ENCODE measurements at places on chromosomes 11 and 22.

GRCh38 chr11:15757048-15757698 is 599.2 kb downstream of the SOX6 start:
- no peak for DNase-seq

- DNase-seq = no peak
These were observed 74.6 kb downstream of the AASDHPPT start for GRCh38 chr11:106152013-106152412.

DNA sequence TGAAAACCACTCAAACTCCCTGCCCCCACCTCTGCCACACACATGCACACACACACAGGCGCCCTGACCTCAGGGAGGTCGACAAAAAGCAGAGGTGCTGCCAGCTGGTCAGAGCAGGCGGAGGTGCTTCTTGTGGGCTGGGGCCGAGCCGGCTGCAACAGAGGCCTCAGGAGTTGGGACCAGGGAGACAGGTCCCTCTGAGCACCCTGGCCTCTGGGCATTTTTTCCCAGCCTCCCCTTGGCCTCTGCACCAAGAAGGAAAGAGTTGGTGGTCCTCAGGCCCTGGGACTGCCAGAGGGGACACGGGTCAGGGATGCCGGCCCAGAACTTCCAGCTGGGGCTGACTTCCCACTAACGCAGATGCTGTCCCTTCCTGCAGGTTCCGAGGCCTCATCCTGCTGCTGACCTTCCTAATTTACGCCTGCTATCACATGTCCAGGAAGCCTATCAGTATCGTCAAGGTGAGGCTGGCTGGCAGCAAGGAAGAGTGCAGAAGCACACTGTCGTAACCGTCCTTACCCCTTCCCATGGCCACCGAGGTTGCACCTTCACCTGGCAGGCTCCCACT is 13.4 kb downstream of the SLC37A2 start:
- DNase-seq = no peak

DNA sequence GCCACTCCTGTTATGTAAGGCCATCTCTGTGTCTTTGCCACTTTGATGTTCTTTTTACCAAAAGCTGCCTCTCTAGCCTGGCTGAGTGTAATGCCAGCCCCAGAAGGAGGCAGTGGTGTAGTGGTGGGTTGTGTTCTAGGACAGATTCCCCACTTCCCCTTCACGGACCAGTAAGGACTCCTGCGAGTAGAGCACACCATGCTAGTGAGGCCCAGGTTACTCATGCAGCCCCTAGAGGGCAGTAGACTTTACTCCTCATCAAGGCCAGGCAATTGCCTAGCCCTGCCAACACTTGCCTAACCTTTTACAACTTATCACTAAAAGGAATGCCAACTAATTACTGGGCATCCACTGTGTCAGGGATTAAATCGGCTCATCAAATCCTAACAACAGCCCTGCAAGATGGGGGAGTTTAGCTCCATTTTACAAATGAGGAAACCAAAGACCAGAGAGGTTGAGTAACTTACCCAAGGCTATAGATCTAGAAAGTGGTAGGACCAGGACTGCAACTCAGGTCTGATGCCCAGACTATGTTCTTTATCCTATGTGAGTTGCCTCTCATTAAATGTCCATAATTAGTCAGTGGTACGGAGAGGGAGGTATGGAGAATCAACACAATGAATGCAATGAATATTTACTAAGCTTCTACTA is 75.3 kb downstream of the APIP start:
- no peak for DNase-seq

- no peak for DNase-seq
These were observed 36.9 kb downstream of the OR6Q1 start for GRCh38 chr11:58067685-58068084.

DNA sequence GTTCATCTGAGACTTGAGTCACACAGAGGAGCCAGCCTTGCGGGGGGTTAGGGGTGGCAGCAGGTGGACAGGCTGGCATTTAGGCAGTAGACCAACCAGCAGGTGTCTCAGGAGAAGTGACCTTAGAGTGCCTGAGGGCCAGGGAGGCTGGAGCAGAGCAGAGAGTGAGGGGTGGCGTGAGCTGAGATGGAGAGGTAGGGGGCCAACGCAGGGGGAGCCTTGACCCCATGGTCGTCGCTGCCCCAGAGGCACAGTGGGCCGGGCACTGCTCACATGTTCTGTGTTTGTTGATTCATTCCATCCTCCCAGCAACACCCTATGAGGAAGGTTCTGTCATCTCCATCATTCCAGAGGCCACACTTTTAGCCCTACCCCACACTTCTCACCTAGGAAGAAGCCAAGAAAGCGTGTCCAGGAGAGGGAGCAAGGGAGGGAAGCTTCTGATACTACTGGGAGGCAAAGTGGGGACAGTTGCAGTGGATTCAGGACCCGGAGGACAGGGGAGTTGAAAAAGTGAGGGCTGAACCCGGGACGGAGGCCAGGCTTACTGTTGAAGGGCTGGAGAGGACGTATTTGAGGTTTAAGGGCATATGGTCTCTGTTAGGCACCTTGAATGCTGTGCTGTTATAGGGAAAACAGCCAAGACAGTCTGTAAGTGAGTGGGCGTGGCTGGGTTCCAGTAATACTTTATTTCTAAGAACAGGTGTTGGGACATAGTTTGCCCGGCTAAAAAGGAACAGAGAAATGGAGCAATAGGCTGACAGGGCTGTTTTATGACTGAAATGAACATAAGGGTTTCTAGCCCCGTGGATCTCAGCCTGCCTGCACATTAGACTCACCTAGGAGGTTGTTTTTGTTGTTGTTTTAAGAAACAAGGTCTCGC is 7.3 kb downstream of the SART1 start:
- no peak for DNase-seq

DNA sequence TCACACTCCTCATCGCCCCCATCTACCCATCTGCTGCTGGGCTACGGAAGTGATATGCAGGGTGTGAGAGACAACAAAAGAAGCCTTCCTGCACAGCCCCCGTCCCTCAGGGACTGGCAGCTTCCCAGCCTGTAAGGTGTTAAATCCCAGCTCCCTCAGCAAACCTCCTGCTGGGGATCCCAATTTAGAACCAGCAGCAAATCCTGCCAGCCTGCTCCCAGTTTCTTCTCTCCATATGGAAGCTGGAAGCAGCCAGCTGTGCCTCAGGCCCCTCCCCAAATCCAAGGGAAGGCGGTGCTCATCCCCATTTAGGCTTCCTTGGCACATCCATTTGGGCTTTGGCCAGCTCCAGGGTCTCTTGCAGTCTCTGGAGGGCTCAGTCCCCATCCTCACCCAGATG is 47.5 kb downstream of the PAMR1 start:
- no peak for DNase-seq

- DNase-seq = no peak
These were observed 12.3 kb downstream of the PAX6 start for GRCh38 chr11:31798554-31799434.

GRCh38 chr11:21810650-21811049 is 382.2 kb upstream of the ANO5 start:
- no peak for DNase-seq

GRCh38 chr11:84522331-84522730 is 1104.8 kb downstream of the DLG2 start:
- DNase-seq = no peak

GRCh38 chr11:57530215-57530595 is 349 bp downstream of the TIMM10 start:
- no peak for DNase-seq

- no peak for DNase-seq
These were observed 28.7 kb downstream of the DDIAS start for GRCh38 chr11:82930229-82930628.

GRCh38 chr11:129285402-129285786 is 90.3 kb upstream of the BARX2 start:
- DNase-seq = no peak

DNA sequence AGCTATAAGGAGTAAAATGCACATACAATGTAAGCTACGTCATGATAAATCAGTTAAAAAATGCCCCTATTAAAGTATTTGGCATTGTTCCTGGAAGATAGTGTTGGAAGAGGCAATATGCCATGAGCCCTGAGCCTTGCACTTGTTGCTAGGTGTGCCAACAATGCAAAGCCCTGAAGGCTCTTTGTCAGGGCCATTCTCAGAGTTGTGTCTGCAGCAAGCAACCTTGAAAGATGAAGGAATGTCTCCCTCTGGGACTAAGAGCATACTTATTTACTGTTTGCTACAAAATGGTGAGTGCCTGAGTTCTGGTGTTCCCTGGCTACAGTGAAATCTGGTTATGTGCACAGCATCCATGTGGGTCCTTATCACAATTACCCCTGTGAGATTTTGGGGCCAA is 322.3 kb upstream of the FAT3 start:
- no peak for DNase-seq

DNA sequence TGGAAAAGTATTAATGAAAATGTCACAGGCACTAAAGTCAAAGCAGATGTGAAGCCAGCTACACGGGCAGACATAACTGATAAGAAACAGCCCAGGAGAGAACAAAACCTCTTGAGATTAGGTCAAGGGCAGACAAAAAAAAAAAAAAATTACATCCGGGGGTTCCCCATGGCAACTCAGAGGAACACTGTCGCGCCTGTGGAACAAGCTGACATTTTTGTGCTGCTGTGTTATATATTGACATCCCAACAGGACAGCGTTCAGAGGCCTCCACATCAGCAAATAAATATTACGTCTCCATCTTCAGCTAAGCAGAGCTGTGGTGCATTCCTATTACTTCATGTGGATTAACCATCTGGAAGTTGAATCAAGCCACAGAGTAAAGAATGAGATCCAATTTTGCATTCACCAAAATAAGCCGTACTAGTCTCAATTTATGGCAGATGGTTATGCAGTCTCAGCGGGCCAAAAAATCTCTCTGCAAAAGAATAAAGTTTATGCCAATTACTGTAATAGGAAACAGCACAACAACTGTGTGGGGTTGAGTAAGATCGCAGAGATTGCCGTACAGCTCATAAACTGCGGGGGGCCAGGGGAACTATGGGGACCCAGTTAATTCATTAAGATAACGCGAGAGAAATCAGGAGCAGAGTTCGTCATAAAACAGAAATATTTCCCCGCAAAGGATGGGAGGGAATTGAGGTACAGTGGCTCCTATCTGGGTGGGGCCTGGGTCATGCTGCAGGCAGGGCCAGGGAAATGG is 41.3 kb upstream of the MN1 start:
- no peak for DNase-seq

- no peak for DNase-seq
These were observed 12.2 kb downstream of the BCR start for GRCh38 chr22:23192558-23192957.

DNA sequence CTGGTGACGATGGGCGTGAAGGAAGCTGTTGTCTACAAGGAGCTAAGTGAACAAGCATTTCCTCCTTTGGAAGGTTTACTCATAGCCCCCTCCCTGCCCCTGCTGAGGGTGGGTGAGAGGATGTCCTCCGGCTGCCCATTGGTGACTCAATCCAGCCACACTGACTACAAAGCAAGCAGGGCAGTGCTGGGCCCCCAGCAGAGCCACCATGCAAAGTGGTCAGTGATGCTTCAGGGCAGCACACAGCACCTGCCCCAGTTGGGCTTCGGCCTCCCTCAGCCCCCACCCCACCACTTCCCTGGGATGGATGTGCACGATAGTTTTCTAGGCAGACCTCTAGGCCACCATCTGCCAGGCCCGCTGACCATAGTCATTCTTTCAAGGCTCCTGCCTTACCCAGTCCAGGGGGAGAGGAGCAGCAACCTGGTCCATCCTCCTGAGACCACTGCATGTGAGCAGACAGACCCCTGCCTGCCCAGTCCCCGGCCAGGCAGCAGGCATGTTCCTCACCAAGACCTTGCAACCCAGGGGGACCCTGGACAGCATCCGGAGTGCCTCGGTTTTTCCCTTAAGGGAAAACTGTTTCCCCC is 125.1 kb downstream of the BCR start:
- no peak for DNase-seq

DNA sequence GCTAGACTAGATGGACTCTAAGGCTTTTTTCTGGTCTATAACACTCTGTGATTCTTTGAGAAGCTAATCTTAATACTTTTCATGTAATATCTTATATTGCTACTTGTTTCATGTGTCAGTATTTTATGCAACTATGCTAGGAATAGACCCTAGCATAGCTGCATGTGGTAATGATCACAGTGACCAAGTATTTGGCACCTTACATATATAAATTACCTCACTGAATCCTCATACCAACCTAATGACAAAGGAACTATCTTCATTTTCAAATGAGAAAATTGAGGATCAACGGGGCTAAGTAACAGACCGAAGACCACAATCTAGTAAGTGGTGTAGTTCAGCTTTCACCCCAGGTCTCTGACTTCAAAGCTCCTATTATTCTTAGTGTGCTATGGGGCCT is 327.3 kb upstream of the PITPNB start:
- DNase-seq = no peak

DNA sequence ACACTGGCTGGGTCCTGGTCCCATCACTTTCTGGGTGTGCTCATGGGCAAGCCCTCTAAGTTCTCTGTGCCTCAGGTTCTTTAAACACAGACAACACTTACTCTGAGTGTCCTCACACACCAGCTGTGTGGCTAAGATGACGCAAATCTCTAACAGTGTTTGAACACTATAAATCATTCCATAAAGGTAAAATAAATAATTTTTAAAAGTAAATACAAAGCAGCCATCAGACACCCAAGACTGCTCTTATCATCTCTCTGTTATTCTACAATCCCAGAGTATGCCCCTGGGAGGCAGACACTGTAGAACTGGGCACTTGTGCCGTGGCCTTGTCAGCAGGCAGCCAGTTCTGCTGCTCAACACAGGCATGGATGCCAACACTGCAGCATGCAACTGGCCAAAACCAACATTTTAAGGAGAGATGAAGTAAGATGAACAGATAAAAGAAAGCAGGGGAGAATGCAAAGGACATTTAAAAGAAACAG is 56.8 kb downstream of the RPL27A start:
- no peak for DNase-seq

- no peak for DNase-seq
These were observed 6.5 kb downstream of the MSANTD2 start for GRCh38 chr11:124793466-124794278.

- no peak for DNase-seq
These were observed 62.4 kb upstream of the ZBED5 start for GRCh38 chr11:10920205-10920604.

- DNase-seq = no peak
These were observed 19.5 kb downstream of the MRGPRD start for GRCh38 chr11:68961245-68961644.

- DNase-seq = no peak
These were observed 104.5 kb downstream of the NTM start for GRCh38 chr11:131474947-131475346.

GRCh38 chr22:24125941-24126340 is 55.3 kb upstream of the SUSD2 start:
- DNase-seq = no peak

- no peak for DNase-seq
These were observed 525 bp downstream of the DGCR2 start for GRCh38 chr22:19121631-19122142.
